Naive thymus-derived CD4-positive, alpha-beta T cell (primary cell): ENCODE measurements at places on chromosomes 5 and 9. TPM values are rescaled to one million over a fixed set of nuclear protein-coding genes. Genes with fewer than 3 reads are reported as not detected.

DNA sequence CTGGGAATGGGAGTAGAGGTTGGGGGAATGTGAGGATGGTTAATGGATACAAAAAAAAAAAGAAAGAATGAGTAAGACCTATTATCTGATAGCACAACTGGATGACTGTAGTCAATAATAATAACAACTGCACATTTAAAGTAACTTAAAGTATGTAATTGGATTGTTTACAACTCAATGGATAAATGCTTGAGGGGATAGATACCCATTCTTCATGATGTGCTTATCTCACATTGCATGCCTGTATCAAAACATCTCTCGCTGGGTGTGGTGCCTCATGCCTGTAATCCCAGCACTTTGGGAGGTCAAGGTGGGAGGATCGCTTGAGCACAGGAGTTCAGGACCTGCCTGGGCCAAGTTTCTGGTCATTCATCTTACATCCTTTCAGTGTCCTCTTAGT is 34.6 kb downstream of the MCCC2 start:
- DNase-seq = no peak

DNA sequence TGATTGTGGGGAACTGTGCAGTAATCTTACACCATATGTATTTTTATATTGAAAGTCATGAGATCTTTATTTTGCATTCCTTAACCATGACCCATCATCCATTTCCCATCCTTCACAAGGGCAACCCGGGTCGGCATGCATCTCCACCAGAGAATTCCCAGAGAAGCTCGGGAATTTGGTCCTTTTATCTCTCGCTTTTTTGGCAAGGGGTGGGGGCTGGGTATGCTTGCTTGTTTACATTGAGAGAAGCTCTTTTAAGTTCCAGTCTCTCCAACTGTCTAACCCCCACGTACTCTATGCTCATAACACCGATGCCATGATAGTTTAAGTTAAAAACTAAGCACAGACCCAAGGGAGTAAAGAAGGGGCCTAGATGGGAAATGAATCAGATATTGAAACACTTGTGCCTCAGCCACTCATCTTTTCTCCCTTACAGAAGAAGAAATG is 109.9 kb upstream of the NFIB start:
- no peak for DNase-seq

C5orf52 gene
- not detected for total RNA-seq

DNA sequence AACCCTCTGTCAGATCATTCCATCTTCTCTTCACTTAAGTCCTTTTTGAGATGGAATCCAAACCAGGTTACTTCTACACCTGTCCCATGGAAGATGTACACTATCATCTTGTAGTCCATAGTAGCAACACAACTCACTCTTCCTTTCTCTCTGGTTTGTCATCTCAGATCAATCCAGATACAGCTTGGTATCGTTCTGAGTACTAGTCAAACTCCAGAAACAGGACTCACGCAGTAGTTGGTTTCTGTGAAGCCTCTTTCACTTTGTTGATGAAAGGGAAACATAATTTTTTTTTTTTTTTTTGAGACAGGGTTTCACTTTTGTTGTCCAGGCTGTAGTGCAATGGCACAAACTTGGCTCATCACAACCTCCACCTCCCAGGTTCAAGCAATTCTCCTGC is 484.0 kb downstream of the PRDM9 start:
- no peak for DNase-seq

PCDHA8 gene
- not detected in 2 replicates for total RNA-seq

CNTLN gene
- not detected for total RNA-seq

GRCh38 chr9:76452839-76453238 is 6.1 kb upstream of the GCNT1 start:
- no peak for DNase-seq

PRLR gene
- not detected for total RNA-seq

CDH6 gene
- not detected for total RNA-seq

DNA sequence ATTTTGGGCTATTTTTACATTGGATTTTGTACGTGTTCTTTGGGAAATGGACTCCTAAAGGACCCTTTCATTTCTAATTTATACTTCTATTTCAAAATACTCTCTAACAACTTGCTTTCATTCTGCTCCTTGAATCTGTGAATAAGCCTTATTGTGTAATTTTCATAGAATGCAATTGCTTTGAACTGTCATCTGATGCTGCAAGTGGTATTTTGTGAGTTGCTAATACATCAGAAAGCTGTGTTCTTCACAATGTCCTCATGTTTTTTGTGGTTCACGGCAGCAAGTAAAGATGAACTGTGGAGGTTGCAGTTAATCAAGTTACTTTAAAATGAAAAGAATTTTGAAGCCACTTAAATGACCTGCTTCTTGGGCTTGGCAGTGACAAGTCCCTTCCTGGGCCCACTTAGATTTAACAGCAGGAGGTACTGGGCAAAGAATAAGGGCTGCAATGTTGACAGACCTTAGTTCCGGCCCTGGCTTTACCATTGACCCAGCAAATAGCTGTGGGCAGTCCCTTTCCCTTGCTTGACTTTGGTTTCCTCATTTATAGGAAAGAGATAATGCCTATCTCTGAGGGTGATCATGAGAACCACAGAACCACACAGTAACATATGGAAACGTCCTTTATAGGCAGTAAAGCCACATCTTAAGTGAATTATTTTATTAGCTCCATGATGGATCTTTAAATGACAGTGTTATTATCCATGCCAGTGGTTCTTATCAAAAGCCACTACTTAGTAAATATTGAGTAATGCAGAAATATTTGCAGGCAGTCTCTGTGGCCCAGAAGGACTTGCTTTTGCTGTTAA is 54.8 kb downstream of the IQGAP2 start:
- no peak for DNase-seq

GRCh38 chr9:15377625-15378540 is 44.8 kb upstream of the SNAPC3 start:
- no peak for DNase-seq

GRCh38 chr5:127943061-127943371 is 140.6 kb upstream of the SLC12A2 start:
- no peak for DNase-seq

- no peak for DNase-seq
Observed at GRCh38 chr5:75558981-75559632, 47.4 kb downstream of the POLK start.
